ENCODE measurements at places on chromosomes 7 and 10.

DNA sequence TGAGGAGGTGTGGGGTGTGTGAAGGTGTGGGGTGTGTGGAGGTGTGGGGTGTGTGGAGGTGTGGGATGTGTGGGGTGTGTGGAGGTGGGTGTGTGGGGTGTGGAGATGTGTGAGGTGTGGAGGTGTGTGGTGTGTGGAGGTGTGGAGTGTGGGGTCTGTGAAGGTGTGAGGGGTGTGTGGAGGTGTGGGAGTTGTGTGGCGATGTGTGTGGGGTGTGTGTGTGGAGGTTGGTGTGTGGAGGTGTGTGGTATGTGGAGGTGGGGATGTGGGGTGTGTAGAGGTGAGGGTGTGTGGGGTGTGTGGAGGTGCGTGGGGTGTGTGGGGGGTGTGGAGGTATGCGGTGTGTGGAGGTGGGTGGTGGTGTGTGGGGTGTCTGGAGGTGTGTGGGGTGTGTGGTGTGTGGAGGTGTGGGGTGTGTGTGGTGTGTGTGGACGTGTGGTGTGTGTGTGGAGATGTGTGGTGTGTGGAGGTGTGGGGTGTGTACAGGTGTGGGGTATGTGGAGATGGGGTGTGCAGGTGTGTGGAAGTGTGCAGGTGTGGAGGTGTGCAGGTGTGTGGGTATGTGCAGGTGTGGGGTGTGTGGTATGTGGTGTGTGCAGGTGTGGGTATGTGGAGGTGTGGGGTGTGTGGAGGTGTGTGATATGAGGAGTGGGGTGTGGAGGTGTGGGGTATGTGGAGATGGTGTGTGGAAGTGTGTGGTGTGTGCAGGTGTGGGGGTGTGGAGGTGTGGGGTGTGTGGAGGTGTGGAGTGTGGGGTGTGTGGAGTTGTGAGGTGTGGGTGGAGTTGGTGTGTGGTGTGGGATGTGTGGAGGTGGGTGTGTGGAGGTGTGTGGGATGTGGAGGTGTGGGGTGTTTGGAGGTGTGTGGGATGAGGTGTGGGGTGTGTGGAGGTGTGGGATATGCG lies 34.5 kb downstream of the SPDYE17 start:
- no peak for DNase-seq

GRCh38 chr7:52436278-52436677 lies 599.2 kb upstream of the POM121L12 start:
- no peak for DNase-seq

- no peak for DNase-seq
Measured at GRCh38 chr10:103854686-103855391, 537 bp downstream of the SH3PXD2A start.

DNA sequence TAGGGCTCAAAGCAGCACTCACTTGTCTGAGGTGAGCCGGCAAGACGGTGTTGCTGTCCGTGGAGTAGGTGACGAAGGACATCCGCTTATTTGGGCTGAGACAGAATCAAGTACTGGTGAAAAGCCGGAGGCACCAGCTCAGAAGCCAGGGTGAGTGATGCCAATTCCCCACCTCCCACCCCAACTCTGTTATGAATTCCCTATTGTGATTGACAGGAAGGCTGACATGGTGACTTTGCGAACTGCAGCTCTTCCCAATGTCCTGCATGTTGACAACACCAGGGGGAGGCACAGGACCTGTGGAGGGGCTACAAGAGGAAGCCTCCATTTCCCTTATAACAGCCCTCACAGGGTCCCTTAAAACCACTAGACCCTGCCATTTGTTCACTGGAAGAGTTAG lies 52.3 kb upstream of the MSMB start:
- DNase-seq: no peak

DNA sequence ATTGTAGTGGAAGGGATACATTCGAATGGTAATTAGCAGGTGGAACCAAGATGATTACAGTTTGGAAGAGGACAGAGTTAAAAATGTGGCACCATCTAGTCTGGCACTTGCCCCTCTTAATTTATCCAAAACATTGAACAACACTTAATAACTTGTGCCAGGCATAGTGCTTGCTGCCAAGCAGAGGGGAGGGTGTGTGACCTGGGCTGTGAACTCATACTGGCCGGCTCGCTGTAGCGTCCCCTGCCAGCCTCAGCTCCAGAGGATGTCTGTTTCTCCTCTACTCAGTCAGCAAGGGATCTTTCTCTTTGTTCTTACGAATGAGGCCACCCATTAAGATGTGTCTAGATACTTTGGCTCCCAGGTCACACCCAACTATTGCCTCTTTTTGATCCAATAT lies 179.4 kb upstream of the INHBA start:
- no peak for DNase-seq

GRCh38 chr7:128887169-128888038 lies 23.1 kb downstream of the KCP start:
- no peak for DNase-seq

- no peak for DNase-seq
Measured at GRCh38 chr7:92076509-92076908, 57.8 kb downstream of the CYP51A1 start.

DNA sequence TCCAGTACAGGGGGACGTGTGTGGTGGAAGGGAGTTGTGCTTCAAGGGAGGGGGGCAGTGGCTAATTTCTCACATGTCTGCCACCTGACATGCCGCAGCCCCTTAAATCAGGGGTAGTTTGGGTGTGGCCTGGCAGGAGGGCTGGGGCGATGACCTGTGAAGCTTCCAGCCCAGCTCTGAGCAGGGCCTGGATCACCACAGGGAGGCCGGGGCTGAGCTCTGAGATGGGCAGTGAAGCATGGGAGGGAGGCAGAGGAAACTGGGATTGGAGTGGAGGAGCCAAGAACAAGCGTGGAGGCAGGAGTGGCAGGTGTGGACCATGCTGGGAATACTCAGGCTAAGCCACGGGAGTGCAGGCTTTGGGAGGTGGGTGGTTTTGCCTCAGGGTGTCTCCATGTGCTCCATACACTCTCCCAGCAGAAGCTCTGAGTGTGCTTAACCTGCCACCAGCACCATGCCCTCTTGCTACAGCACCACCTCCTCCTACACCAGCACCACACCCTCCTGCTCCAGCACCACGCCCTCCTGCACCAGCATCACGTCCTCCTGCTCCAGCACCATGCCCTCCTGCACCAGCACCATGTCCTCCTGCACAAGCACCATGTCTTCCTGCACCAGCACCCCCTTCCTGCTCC lies 99.3 kb upstream of the SHH start:
- no peak for DNase-seq

DNA sequence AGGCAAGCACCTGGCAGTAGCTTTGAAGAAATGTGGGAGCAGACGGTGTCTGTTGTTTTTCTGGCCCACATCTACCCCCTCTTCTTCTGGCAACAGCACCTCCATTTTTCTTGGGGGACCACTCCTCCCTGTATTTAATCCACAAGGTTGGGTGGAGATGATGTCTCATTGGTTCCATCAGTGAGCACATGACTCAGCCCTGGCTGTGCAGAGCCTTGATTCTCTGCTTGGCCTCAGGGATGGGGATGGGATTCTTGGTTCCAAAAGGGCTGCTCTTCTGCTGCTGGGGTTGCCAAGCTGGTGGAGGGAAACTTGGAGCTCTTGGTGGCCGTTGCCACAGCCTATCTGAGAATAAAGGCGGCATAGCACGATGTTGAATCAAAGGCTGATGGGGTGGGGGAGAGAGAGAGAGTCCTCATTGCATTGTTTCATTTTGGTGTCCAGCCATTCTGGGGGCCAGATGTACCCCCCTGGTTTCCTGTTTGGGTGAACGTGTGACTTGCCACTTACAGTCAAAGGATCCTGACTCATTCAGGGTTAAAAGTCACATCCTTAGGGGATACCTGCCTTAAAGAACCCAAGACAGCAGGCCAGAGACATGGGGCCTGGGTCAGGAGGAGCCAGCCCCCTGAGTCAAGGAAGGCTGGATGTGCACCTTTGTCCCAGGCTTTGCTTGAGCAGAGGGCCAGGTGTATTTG lies 25.9 kb downstream of the GRK5 start:
- peak; percentile 31 for DNase-seq

DNA sequence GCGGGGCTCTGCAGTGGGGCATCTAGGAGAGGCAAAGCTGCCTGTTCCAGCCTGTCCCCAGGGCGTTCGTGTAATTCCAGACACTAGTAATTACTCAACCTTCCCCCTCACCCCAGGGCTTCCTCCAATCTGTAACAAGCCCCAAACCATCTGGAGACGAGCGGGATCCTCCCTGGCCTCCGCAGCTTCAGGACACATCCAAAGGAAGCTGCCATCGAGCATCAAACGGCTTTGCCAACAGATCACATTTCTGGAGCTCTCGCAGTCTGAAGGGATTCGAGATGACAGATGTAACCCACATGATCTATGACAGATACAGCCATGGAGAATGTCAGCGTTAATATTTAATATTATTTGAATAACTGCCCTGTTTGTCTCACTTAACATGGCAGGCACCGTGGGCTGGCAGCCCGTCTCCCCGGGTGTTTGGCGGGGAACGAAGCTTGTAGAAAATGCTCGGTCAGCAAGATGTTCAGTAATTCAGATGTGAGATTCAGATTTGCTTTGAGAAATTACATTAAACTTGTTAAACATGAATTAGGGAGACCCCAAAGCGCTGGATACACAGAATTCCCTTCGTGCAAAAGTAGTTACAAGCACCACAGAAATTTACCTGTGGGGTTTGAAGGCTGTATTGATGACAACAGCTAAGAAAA lies 108.5 kb upstream of the C7orf33 start:
- DNase-seq: no peak

DNA sequence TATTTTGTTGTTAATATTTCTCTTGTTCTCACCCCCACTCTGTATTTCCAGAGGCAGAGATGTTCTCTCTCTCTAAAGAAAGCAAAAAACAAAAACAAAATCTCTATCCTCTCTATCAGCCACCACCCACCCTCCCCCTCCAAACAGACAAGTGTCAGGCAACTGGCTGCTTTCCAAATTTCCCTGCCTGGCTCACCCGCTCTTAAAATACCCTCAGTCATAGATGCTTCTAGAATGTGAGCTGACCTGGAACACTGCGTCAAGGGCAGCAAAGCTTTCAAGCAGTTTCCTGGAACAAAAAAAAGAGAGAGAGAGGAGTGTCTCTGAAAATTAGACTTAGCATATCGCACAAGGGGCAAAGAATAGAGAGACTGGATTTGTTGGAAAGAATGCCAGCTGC lies 341.0 kb upstream of the ZMIZ1 start:
- DNase-seq: no peak

DNA sequence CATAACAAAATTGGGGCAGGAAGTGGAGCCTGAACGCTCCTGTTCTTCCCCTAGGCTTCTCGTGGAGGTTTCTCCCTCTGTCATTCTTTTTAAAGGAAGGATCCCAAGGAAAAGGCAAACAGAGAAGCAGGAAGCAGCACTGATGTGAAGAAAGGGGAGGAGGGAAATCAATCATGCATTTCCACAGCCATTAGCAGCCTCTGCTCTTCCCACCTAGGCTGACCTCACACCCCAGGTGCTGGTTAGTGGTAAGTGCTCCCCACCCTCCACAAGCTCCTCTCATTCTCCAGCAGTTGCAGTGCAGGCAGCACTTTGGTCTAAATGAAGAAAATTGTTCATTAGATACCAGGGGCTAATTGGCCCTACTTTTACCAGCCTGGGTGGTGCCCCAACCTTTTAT lies 2.6 kb downstream of the CRHR2 start:
- DNase-seq: no peak

- no peak for DNase-seq
Measured at GRCh38 chr10:75880031-75880775, 448.8 kb downstream of the LRMDA start.

DNA sequence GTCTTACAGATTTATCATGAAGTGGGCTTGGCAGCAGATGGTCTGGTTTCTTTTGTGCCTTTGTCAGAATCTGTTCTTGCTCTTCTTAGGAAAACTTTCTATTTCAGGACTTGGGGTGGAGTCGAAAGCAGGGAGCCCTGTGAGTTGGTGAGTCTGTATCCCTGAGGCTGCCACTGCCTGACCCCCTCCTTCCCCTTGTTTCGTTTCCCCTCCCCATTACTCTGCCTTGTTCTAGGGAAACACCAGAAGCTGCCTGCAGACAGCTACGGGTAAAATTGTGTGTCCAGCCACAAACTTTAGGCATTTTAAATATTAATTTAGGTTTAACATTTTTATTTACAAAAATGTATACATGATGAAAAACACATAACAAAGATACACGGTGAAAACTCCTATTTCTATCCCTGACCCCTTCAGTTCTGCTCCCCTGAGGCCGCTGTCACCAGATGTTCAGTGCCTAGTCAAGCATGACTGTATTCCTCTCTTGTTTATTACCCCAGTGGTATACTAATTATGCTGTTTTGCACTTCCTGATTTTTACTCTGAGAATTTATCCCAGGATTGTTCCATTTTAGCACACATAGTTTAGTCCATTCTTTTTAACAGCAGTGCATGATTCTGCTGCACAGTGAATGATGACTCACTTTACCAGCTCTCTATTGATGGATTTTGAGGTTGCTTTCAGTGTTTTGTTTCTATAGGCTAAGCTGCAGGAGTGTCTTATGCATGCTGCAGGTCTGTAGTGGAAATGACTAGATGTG lies 9.1 kb downstream of the TSPAN14 start:
- peak; percentile 73 for DNase-seq
